Neural crest cell (in vitro differentiated cells): ENCODE measurements at places on chromosomes 16 and 17. TPM values are rescaled to one million over a fixed set of nuclear protein-coding genes. Genes with fewer than 3 reads are reported as not detected.

- DNase-seq = no peak
Measured at GRCh38 chr17:53722407-53722806, 100.3 kb upstream of the KIF2B start.

- no peak for DNase-seq
Measured at GRCh38 chr17:47287639-47288038, 34.0 kb downstream of the ITGB3 start.

DNA sequence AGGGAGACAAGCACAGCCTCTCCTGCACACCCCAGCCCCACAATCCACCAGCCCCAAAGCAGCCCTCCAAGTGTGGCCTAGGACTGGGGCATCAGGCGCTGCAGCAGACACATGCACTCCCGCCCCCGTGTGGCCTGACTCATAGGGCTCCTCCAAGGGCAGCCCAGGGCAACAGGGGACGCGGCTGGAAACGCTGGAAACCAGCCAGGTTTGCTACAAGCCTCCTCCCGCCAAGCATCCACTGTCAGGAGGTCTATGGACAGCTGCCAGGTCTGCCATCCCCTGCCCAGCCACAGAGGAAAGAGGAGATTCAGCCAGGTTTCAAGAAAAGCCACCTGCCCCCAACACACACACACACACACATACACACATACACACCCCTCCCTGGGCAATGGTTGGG lies 25.8 kb downstream of the SRCIN1 start:
- DNase-seq = no peak

DNA sequence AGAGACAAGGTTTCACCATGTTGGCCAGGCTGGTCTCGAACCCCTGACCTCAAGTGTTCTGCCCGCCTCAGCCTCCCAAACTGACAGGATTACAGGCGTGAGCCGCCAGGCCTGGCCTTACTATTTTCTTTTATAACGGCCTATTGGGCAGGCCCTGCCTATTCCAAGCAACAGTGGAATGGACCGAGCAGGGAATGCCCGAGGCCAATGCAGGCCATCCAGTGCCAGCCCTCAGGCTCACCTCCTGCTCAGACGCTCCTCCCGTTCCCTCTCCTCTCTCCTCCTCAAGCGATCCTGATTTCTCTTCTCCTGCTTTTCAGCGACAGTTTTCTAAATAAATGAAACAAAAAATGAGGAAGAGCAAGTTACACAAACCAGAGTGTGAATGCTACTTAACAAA lies 12.4 kb downstream of the HBQ1 start:
- no peak for DNase-seq

- no peak for DNase-seq
Measured at GRCh38 chr17:50495918-50496317, 12.3 kb upstream of the MYCBPAP start.

- no peak for DNase-seq
Measured at GRCh38 chr16:52533296-52533695, 13.6 kb downstream of the TOX3 start.

DNA sequence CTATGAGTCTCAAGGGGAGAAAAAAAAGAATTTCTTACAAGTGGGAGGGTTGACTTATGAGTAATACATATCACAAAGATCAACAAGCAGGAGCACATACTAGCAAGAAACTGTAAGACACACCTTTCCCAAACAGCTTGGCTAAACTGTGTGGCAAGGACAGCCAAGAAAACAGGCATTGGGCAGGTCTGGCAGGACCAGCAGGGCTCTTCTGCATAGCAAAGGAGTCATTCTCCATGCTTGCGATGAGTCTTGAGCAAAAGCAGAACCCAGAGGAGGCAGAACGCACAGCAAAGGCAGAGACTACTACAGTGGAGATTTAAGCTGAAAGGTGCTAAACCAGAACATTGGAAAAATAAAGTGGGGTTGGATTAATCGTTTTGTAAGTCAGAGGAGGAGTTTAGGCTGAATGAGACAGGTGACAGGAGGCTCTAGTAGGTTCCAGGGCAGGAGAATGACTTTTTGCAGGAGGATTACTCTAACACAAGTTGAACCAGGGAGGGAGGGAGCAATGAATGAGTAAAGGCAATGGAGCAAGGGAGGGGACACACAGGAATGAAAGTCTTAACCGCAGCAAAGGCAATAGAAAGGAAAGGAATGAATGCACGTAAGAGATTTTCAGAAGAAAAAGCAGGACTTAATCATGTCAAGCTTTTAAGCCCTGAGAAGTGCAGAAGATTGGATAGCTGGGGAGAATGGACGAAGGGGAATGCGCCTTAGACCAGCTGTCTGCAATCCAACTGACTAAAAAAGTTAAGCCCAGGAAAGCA lies 2.7 kb downstream of the N4BP1 start:
- no peak for DNase-seq

- DNase-seq = no peak
Measured at GRCh38 chr16:81696961-81697615, 82.0 kb upstream of the PLCG2 start.

GRIN2A gene
- 0.09 and 0.48 TPM in 2 replicates for total RNA-seq

ZP2 gene
- total RNA-seq = not detected in 2 replicates
